Transverse colon (tissue), 4 donors: ENCODE measurements at places on chromosomes 13 and 19.
A peak's percentile ranks its signal among the peaks of the same experiment; 100 is the strongest.

DNA sequence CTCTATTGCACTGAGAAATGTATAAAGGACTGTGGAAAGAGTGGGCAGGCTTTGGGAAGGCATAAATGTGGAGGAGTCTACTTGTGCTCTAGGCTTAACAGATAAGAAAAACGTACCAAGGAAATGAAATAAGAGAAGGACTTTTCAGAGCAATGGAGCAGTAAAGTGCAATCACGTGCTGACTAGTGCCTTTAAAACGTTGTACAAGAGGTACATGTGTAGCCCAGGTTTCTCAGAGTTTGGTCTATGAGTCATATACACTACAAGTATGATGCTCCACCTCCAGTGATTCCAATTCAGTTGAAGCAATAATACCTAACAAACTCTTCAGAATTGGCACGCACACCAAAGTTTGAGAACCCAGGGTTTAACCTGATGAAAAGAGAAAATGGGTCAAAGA, 13.4 kb upstream of the FNDC3A start:
- H3K27ac ChIP-seq, result no peak overlapping the region
- no peaks in the 10 kb centered on the region for H3K27me3 ChIP-seq
- H3K4me3 ChIP-seq, result no peak overlapping the region
- H3K4me1 ChIP-seq, result no peaks in the 10 kb centered on the region
- no peak for DNase-seq

DNA sequence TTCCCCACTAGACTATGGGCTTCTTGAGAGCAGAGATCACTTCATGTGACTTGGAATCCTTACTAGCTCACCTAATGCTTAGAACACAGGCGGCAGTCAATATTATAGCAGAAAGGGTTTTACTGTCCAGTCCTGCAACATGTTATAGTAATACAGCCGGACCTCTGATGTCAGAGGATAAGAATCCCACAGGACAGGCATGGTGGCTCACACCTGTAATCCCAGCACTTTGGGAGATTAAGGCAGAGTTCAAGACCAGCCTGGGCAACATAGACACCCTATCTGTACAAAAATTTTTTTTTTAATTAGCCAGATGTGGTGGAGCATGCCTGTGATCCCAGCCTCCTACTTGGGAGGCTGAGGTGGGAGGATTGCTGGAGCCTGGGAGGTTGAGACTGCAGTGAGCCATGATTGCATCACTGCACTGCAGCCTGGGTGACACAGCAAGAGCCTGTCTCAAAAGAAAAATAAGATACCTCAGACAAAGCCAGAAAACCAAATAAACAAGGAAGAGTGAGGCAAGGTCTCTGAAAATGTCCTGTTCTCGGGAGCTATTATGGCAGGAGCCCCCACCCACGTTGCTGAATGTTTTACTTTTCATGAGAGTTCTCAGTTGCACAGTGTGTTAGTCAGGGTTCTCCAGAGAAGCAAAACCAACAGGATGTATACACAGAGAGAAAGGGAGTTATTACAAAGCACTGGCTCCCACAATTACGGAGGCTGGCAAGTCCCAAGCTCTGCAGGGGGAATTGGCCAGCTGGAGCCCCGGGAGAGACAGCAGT, 100.8 kb downstream of the UBL3 start:
- no peak overlapping the region for H3K4me3 ChIP-seq
- no peaks in the 10 kb centered on the region for H3K36me3 ChIP-seq
- H3K4me1 ChIP-seq, result peaks cover 12% of the 10 kb centered on the region
- H3K27ac ChIP-seq, result no peak overlapping the region
- DNase-seq, result no peak

- no peaks in the 10 kb centered on the region for H3K27me3 ChIP-seq
- H3K4me3 ChIP-seq, result peak overlapping the region; percentile 41
- peaks cover 9% of the 10 kb centered on the region for H3K4me1 ChIP-seq
- no peaks in the 10 kb centered on the region for H3K36me3 ChIP-seq
These were observed 10.5 kb upstream of the TINCR start for GRCh38 chr19:5578097-5578846.

GRCh38 chr19:28420811-28421550, 792.0 kb downstream of the UQCRFS1 start:
- no peak overlapping the region for H3K4me3 ChIP-seq
- H3K4me1 ChIP-seq, result peaks cover 2% of the 10 kb centered on the region
- H3K27me3 ChIP-seq, result no peaks in the 10 kb centered on the region
- no peak overlapping the region for H3K27ac ChIP-seq
- DNase-seq, result no peak
- no peaks in the 10 kb centered on the region for H3K36me3 ChIP-seq

DNA sequence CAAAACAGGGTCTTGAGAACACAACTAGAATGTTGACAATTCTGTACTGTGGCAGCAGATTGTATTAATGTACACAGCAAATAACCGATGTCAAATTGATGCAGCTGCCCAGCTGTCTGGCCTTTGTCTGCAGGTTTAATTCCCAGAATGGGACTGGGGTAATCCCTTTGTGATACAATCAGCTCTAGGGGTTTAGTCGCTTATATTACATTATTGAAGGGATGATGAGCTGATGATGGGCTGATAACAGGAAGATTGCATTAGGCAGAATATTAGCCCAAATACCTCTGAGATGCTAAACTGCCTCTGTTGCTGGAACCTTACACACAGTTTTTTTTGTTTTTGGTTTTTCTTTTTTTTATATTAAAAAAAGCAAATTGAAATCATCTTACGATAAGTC, 265.0 kb downstream of the RBM26 start:
- no peak overlapping the region for H3K4me3 ChIP-seq
- DNase-seq, result no peak
- H3K4me1 ChIP-seq, result no peaks in the 10 kb centered on the region
- H3K27me3 ChIP-seq, result no peaks in the 10 kb centered on the region

DNA sequence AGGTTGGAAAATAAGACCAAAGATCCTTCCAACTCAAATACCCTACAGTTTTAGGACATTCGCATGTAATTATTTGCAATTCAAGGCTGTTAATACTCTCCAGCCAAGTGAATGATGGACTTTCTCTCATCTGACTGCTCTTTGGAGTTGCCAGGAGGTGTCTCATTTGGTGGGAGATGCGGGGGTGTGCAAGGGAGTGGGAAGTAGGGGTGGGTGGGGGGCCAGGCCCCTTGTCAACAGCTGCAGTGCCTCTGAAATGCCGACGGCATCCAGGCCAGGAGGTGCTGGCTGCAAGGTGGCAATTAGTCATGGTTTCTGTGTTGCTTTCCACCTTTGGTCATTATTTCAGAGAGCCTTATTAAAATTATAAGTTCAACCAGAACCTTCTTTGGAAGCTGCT, 121.5 kb downstream of the KL start:
- no peak overlapping the region for H3K4me3 ChIP-seq
- DNase-seq, result no peak
- no peaks in the 10 kb centered on the region for H3K36me3 ChIP-seq

DNA sequence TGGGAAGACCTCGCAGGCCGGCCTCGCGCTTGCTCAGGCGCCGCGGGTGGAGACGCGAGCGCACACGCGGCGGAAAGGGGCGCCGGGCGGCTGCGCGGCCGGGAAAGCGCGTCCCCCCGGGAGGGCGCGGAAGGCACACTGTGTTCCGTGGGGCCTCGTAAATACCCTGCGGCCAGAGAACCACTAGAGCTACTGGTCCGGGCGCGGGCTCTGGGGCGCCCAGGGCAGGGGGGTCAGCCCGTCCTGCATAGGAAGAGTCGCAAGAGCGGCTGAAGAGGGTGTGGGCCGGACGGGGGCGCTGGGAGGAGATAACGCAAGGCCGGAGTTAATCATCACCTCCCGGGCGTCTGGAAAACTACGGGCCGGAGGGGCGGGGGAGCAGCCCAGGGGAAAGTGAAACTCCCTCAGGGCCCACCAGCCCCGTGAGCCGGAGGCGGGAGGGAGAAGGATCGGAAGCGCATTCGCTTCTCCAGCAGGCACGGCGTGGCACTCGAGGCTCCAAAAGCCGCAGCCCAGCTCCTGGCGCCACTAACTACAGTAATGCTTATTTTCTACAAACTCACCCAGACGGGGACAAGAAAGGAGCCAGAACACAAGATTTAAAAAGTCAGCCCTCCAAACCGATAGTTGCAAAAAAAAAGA, 1.1 kb upstream of the WBP4 start:
- DNase-seq, result peak; percentile 94
- H3K4me3 ChIP-seq, result peak overlapping the region; percentile 62
- peak overlapping the region; percentile 100 for H3K27ac ChIP-seq
- no peaks in the 10 kb centered on the region for H3K36me3 ChIP-seq
- H3K27me3 ChIP-seq, result no peaks in the 10 kb centered on the region
- peaks cover 70% of the 10 kb centered on the region for H3K4me1 ChIP-seq

- H3K27me3 ChIP-seq, result no peaks in the 10 kb centered on the region
- DNase-seq, result no peak
These were observed 62.2 kb downstream of the SPRY2 start for GRCh38 chr13:80278706-80279105.

DNA sequence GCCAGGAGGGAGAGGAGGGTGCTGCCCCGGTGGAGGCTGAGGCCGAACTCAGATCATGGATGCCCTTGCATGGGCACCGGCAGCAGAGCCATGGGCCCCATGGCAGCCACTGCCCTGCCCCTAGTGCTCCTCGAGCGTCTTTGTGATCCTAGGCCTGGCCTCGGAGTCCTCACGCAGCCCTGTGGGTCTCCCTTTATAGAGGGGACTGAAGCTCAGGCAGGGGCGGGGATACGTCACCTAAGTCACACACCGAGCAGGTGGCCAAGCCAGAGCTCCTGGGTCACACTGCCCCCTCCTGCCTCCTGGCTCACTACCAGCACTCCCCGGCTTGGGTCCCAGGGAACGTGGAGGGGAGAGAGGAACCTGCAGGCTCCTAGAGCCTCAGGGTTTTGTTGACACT, 28.7 kb downstream of the DHX34 start:
- peak overlapping the region; percentile 8 for H3K27ac ChIP-seq
- DNase-seq, result no peak
- H3K27me3 ChIP-seq, result no peaks in the 10 kb centered on the region
- no peaks in the 10 kb centered on the region for H3K4me1 ChIP-seq
- peaks cover 51% of the 10 kb centered on the region for H3K36me3 ChIP-seq
- no peak overlapping the region for H3K4me3 ChIP-seq

- no peaks in the 10 kb centered on the region for H3K36me3 ChIP-seq
- no peaks in the 10 kb centered on the region for H3K27me3 ChIP-seq
- H3K4me3 ChIP-seq, result no peak overlapping the region
- DNase-seq, result no peak
- H3K4me1 ChIP-seq, result no peaks in the 10 kb centered on the region
- H3K27ac ChIP-seq, result no peak overlapping the region
These were observed 110.5 kb downstream of the ENOX1 start for GRCh38 chr13:43676320-43676719.

- no peak for DNase-seq
- H3K27ac ChIP-seq, result no peak overlapping the region
- H3K4me1 ChIP-seq, result no peaks in the 10 kb centered on the region
- H3K27me3 ChIP-seq, result no peaks in the 10 kb centered on the region
These were observed 39.5 kb downstream of the PCCA start for GRCh38 chr13:100128373-100128772.

DNA sequence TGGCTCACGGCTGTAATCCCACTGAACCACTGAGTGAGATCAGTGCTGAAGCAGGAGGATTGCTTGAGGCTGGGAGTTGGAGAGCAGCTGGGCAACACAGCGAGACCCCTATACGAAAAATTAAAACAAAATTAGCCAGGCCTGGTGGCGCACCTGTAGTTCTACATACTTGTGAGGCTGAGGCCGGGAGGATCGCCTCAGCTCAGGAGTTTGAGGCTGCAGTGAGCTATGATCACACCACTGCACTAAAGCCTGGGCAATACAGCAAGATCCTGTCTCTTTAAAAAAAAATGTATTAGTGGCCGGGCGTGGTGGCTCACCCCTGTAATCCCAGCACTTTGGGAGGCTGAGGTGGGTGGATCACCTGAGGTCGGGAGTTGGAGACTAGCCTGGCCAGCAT, 6.3 kb upstream of the SELENOV start:
- H3K4me3 ChIP-seq, result no peak overlapping the region
- H3K4me1 ChIP-seq, result no peaks in the 10 kb centered on the region
- no peaks in the 10 kb centered on the region for H3K36me3 ChIP-seq
- peaks cover 96% of the 10 kb centered on the region for H3K27me3 ChIP-seq
- no peak overlapping the region for H3K27ac ChIP-seq

DNA sequence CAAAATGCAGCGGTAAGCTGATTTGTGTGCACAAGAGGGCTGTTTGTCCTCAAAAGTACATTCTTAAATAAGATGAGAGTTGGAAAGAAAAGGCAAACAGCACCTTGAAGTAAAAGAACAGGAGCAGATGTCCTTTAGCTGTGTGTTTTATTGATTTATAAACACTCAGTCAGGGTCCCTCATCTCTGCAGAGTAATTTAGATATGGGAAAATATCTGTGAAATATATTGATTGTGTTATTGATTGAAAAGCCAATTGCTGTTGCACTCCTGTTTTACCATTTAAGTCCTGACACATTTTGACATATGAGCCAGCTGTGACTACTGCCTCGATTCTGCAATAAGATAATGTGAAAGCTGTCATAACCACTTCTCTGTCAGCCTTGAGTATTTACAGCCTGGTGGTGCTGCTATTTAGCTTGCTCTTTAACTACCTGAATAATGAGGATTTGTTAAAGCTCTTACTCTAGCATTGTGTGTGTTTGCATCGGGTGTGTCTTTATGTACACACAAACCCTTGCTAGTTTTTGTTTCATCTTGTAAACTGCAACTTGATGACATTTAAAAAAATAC, 550.1 kb downstream of the DACH1 start:
- H3K36me3 ChIP-seq, result no peaks in the 10 kb centered on the region
- no peak for DNase-seq
- no peak overlapping the region for H3K4me3 ChIP-seq

- no peaks in the 10 kb centered on the region for H3K36me3 ChIP-seq
- peaks cover 28% of the 10 kb centered on the region for H3K4me1 ChIP-seq
- no peaks in the 10 kb centered on the region for H3K27me3 ChIP-seq
- no peak overlapping the region for H3K4me3 ChIP-seq
These were observed 3.6 kb downstream of the UQCR11 start for GRCh38 chr19:1601613-1602064.

GRCh38 chr13:57624565-57625435, 6.7 kb upstream of the PCDH17 start:
- no peaks in the 10 kb centered on the region for H3K36me3 ChIP-seq
- peaks cover 7% of the 10 kb centered on the region for H3K4me1 ChIP-seq
- no peak overlapping the region for H3K4me3 ChIP-seq
- peak; percentile 8 for DNase-seq
- no peak overlapping the region for H3K27ac ChIP-seq
